ENCODE measurements at places on chromosomes 11 and 22. TPM values are rescaled to one million over a fixed set of nuclear protein-coding genes. Genes with fewer than 3 reads are reported as not detected.

OR2AG1 gene
- not detected for total RNA-seq

MDK gene
- total RNA-seq, result 560 TPM

RBM14 gene
- 92.0 TPM for total RNA-seq

PAX6 gene
- 0.30 TPM for total RNA-seq

- DNase-seq, result no peak
Observed at GRCh38 chr11:2990617-2991451, 1.3 kb downstream of the NAP1L4 start.

KCNC1 gene
- 0.20 TPM for total RNA-seq

GRCh38 chr11:106950067-106950491 lies 68.2 kb downstream of the GUCY1A2 start:
- no peak for DNase-seq

DNA sequence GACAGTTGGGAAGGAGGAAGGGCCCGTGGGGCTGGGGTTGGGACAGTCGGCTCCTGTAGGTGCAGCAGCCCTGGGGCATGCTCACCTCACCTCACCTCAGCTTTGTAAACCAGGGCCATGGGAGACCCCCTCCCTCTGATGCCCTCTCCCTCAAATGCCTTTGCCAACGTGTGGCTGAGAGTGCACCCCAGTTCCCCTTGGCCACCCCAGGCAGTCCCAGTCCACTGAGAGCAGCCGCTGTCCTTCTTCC lies 4.2 kb upstream of the NEAT1 start:
- no peak for DNase-seq

BATF2 gene
- total RNA-seq, result 3.2 TPM

DNA sequence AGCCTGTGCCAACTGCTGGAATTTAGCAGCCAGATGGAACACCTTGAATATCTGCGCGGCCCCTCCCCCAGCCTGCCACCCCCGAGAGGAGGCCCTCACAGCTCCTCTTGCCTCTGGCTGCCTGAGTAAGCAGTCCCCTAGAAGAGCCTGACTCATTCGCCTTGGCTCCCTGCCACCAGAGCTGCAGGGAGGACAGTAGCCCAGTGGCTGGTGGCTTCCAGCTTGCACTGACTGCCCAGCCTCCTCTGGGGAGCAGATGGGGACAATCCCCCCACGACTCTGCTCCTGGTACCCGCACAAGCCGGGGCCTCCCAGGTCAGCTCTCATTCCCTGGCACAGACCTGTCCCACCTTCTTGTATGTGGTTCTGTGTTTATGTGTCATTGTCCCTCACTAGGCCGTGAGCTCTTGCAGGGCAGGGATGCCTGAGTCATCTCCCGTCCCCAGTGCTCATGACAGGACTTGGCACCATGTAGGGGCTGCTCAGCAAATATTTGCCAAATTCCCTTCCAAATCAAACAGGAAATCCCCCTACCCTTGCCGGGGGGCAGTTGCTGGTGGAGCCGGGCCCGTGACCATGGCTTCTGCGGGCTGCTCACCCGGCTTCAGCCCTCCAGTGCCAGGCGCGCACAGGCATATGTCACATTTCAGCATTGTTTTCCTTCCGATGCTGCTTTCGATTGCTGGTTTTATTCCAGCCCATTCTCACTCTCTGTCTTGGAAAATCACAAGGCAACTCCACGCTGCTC lies 43.6 kb downstream of the CACNG2 start:
- DNase-seq, result no peak

DNA sequence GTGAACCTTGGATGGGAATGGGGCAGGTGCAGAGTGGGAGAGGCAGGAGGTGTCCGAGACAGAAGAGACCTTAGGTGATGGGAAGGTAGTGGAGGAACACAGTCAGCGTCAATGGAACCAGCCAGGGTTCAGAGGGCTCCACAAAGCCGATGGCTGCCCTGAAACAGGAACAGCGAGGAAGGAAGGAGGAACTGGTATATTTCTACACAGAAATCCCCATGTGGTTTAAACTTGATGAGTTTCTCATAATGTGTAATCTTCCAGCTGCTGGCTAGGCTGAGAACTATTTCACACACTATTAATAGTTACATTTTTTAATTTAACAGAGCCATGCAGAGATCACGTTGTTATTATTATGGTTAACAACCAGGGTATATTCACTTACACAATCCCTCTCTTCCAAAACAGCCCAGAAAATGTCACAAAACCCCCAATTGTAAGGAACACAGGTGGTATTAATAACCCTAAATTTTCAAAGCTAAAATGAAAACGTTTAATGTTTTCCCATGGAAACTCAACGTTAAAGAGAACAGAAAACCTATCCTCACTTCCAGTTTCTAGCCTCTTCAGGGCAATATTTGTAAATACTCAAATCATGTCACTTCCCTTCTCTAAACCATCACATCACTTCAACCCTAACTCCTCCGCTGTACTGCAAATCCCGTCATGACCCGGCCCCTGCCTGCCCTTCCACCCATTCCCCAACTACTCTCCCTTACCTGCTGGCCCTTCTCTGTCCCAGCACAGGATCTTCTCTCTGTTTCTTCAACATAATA lies 74.5 kb upstream of the ARFGAP3 start:
- no peak for DNase-seq

GRCh38 chr11:14378171-14378570 lies 19.2 kb upstream of the RRAS2 start:
- no peak for DNase-seq

- DNase-seq, result no peak
Observed at GRCh38 chr22:25038239-25038638, 85.7 kb downstream of the KIAA1671 start.

CLDN5 gene
- 1.9 TPM for total RNA-seq

GRCh38 chr11:67541198-67541597 lies 18.0 kb upstream of the CABP2 start:
- DNase-seq, result no peak

DNA sequence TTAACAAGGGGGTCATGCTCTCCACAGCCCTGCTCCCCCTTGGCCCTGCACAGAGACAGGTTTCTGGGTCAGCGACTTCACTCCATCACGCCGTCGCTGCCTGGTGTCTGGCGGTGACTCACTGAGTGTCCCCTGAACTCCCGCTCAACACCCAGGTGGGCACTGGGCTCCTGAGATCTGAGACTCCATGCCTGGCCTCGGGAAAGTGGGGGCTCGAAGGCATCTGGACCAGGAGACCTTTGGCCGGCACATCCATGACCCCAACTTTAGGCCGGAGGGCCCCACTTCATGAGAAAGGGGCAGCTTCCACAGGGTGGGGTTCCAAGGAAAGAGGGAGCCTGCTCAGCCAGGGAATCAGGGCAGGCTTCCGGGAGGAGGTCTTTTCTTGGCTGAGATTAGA lies 79.3 kb upstream of the PRR5 start:
- DNase-seq, result no peak

LARGE2 gene
- total RNA-seq, result 126 TPM

- peak; percentile 32 for DNase-seq
Observed at GRCh38 chr11:57751676-57752253, at the start of gene BTBD18. Gene BTBD18 (minus strand): TSS chr11:57751819. CDS start chr11:57751188, 631 bp downstream.

DNA sequence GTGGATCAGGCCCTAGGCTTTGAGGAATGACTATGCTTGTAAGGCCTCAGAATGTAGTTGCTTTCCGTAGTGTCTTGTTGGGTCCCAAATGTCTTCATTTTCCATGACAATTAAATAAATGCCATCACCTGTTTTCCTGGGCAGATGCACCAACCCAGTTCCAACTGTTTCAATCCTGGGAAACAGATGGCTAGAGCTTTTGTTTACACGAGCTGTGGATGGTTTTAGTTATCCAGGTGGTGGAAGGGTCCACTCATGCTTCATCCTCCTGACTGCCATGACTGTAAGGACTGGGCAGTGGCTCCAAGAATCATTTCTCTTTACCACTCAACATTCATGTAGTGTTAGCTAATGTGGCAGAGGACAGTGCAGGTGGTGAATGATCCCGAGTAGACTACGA lies 8.6 kb downstream of the RCN1 start:
- no peak for DNase-seq

IL17REL gene
- total RNA-seq, result 0.34 TPM

SLC37A2 gene
- total RNA-seq, result 2.2 TPM

RBFOX2 gene
- 102 TPM for total RNA-seq

BLID gene
- not detected for total RNA-seq

KDM4E gene
- not detected for total RNA-seq

DNA sequence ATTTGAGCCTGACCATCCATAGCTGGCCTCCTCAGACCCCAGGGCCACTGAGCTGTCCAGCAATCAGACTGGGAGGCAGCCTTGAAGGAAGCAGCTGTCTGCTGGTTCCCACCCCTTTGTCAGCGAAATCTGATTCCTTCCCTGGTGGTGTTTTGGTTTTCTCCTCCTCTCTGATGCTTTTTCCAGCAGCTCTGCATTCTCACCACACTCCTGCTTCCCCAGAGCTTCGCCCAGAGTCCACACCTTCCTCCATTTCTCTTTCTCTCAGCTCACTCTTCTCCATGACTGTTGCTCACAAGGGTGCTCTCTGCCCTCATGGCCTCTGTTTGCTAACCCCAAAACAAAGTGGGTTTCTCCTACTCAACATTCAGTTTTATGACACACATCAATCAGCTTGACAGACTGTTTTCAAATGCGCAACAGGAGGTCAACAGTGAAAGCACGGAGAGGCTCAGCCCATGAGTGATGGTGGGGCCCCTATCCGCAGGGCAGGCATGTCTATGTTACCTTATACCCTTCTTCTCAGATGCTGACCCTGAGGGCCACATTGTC lies 130.6 kb upstream of the MTNR1B start:
- peak; percentile 28 for DNase-seq

SLCO2B1 gene
- total RNA-seq, result 0.57 TPM

GRCh38 chr11:5367448-5368074 lies 16.1 kb upstream of the OR51M1 start:
- no peak for DNase-seq

- DNase-seq, result no peak
Observed at GRCh38 chr11:10916665-10917064, 58.8 kb upstream of the ZBED5 start.

SCGB1D1 gene
- not detected for total RNA-seq

DNA sequence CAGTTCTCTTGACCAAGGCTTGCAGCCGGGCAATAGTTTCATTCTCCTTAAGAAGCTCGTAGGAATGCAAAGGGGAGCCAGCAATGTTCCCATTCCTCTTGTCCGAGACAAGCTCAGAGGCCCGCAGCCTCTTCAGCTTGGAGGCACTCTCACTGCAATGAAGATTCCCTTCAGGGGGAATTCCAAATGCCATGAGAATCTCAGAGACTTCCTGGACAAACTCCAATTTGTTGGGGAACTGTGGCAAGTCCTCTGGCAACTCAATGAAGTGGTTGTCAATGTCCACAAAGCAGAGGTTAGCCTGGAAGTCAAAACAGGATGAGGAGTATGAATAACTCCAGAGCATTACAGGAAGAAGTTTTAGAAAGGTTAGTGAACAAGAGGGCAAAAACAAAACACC lies 84.4 kb downstream of the DENND5A start:
- DNase-seq, result no peak

ADAMTS8 gene
- 9.9 TPM for total RNA-seq

- DNase-seq, result no peak
Observed at GRCh38 chr11:81098471-81098870, 1635.2 kb downstream of the FAM181B start.

GRCh38 chr22:31436132-31436531 lies 36.7 kb downstream of the DRG1 start:
- no peak for DNase-seq

DNA sequence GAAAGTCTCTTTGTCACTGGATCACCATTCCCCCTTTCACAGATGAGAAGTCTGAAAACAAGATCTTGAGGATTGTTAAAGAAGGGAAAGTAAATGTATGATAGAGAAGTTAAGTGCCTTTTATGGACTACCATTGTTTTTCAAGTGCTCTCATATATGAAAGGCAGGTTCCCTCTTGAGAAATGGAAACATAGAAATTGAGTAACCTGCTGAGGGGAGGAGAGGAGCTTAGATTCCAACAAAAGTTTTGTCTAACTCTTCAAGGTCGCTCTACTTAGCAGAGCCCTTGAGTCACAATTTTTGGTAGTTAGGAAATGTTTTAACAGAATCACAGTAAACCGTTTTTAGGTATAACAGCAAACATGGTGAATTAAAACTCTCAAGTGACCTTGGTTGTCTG lies 80.1 kb downstream of the SVIP start:
- no peak for DNase-seq

ST14 gene
- 33.9 TPM for total RNA-seq

IFITM1 gene
- 544 TPM for total RNA-seq

PACSIN2 gene
- total RNA-seq, result 64.1 TPM

- DNase-seq, result no peak
Observed at GRCh38 chr11:66309475-66309874, 7.4 kb downstream of the CD248 start.

DNA sequence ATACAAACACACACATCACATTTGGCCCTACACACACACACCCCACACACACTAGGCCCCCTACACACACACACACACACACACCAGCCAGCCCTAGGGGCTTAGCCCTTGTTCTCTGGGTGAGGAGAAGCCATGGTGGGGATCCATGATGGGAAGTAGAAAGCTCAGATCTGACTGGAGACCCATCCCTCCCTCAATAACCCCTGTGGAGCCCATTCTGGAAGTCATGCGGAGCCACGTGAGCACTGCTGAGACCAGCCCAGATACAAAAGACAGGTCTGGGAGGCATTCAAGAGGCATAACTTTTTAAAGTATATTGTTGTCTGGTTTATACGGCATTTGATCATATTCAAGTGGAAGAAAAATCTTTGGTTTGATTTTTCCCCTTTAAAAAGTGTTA lies 448.5 kb downstream of the SOX6 start:
- no peak for DNase-seq

JHY gene
- 1.4 TPM for total RNA-seq

DNA sequence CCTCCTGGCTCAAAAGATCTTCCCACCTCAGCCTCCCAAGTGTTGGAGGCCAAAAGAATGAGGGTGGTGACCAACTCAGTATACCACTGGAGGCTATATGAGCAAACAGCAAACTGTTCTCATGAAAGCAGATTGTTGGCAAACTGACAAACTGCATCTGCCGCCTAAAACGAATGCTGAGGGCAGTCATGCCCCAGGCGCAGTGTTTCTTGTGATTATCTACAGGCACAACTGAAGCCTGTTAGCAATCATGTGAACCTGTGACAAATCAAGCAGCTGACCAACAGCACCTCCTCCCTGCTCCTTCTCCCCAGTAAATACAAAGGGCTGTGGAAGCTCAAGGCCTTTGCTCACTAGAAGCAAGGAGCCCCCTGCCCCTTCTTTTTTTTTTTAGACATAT lies 47.8 kb downstream of the BTBD10 start:
- DNase-seq, result no peak

GSTT4 gene
- not detected for total RNA-seq

APOBEC3B gene
- total RNA-seq, result 4.0 TPM

GRCh38 chr11:120128392-120129119 lies 9.4 kb downstream of the TRIM29 start:
- DNase-seq, result no peak

DNA sequence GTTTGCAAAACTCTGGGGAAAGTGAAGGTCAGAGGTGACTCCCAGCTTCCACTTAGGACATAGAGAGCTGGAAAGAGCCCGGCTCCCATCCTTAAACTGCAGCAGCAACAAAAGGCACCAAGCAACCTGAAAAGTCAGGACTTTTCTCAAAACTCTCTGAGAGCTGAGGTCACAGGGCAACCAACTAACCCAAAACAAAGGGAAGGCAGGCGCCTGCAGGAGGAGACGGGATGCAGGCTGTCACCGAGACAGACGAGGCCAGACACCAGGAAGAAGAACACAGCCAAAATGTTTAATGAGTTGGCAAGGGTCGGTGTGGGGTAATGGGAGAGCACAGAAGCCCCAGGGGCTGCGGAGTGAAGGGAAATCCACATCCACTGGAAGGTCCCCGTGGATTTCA lies 19.9 kb downstream of the ASCL2 start:
- DNase-seq, result no peak

SERPING1 gene
- 50.2 TPM for total RNA-seq
